ENCODE measurements at places on chromosomes 7 and 10. TPM values are rescaled to one million over a fixed set of nuclear protein-coding genes. Genes with fewer than 3 reads are reported as not detected.

LRRC72 gene
- not detected for total RNA-seq

TRIM50 gene
- total RNA-seq, result not detected

ACTA2 gene
- 1,463 TPM for total RNA-seq

DNA sequence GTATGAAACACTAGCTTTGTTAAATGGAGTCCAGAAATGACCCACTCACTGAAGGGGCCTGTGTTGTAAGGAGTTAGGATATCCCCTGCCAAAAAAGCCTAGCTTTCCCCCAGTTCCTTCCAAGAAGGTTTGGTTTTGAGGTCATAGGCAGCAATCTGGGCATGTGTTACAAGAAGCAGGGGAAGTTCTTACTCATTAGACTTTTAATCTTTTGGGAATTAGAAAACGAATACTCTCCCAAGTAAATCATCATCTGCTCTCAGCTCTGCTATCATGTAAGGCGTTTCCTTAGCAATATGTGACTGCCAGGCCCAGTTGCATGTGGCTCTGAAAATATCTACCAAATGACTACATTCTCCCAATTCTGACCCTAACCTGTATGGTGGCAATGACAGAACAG is 3.7 kb downstream of the NOD1 start:
- no peak overlapping the region for H3K4me3 ChIP-seq
- no peaks in the 10 kb centered on the region for H3K27me3 ChIP-seq
- H3K36me3 ChIP-seq, result no peaks in the 10 kb centered on the region

- H3K4me1 ChIP-seq, result peaks cover 30% of the 10 kb centered on the region
- H3K4me3 ChIP-seq, result no peak overlapping the region
- no peaks in the 10 kb centered on the region for H3K27me3 ChIP-seq
- H3K36me3 ChIP-seq, result no peaks in the 10 kb centered on the region
Measured at GRCh38 chr7:136179851-136180721, 202.9 kb upstream of the MTPN start.

Measured in cardiac muscle cell (in vitro differentiated cells and primary cell).